ENCODE measurements at places on chromosomes 12 and 14.
A peak's percentile ranks its signal among the peaks of the same experiment; 100 is the strongest.

DNA sequence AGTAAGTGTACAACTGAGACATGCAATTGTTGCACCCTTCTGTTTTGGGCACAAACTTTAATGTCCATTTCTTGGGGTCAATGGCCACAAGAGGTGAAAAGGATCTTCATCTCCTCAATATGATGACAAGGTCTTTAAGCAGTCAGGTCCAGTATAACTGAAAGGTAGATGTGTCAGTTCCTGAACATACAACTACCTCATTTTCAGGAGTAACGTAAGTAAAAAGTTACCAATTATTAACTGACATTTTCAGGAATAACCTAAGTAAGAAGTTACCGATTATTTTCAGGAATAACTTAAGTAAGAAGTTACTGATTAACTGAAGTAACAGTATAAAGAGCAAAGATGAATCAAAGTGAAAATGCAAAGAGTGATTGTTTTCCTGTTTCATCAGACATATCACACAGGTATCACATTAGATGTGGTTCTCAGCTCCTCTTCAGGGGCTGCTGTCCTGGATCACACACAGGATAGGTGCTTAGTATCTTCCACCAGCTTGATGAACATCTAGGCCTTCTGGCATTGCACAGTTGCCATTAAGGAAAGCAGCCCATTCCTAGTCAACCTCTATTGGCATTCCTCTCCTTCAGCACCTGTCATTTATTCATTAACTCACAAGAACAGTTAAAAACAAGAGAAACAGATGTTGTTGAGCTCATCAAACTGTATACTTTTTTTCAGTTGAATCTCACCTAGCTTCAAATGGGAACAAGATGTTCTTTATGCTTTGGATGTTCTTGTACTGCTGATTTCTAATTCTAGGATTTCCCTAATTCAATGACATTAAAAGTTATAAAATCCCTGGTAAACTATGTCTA lies 200.0 kb downstream of the FOXG1 start:
- no peak for DNase-seq

GRCh38 chr12:103519632-103520031 lies 23.9 kb upstream of the C12orf42 start:
- no peak for DNase-seq

DNA sequence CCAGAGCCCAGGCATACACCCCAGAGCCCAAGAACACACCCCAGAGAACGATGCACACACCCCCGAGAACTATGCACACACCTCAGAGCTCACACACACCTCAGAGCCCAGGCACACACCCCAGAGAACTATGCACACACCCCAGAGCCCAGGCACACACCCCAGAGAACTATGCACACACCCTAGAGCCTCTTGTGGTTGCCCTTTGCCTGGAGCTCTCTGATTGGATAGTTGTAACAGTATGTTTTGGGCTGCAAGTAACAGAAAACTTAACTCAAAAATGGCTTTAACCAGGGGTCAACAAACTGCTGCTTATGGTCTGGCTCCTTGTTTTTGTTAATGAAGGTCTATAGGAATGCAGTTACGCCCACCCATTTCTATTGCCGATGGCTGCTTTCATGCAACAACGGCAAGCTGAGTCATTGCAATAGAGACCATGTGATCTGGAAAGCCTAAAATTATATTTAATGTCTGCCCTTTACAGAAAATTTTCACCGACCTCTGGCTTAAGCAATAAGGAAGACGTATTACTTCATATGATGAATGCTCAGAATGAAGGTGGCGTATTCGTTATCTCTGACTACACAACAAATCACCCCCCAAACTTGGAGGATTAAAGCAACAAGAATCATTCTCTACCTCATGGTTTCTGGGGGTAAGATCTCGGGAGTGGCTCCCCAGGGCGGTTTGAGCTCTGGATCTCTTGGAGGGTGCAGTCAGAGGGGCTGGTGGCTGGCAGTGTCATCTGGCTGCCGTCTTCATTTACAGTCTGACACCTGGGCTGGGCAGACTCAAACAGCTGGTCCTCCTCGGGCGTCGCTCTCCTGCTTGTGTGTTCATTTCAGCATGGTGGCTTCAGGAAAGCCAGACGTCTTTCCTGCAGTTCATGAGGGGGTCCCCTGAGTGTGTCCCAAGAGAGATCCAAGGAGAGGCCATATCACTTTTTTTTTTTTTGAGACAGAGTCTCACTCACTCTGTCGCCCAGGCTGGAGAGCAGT lies 66.3 kb upstream of the NCOR2 start:
- DNase-seq = no peak

DNA sequence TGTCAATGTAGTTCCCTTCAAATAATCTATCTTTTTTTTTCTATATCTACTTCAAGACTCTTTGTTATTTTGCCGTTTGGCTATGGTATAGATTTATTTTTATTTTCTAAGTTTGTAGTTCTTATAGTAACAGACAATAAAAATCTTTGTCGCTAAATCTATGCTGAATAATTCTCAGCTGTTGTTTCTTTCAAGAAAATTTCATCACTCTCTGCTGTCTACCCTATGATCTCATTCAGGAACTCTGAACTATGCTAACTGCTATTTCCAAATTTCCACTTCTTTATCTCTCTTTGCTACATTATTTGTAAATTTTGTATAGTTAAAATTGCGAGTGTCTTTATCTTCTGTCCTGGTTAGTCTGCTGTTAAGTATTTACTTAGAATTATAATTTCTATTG lies 353.6 kb downstream of the LRFN5 start:
- DNase-seq = no peak

- DNase-seq = peak; percentile 62
These were observed 8.7 kb upstream of the WDR89 start for GRCh38 chr14:63650256-63650952.

GRCh38 chr12:89492883-89493282 lies 31.7 kb downstream of the GALNT4 start:
- DNase-seq = no peak

DNA sequence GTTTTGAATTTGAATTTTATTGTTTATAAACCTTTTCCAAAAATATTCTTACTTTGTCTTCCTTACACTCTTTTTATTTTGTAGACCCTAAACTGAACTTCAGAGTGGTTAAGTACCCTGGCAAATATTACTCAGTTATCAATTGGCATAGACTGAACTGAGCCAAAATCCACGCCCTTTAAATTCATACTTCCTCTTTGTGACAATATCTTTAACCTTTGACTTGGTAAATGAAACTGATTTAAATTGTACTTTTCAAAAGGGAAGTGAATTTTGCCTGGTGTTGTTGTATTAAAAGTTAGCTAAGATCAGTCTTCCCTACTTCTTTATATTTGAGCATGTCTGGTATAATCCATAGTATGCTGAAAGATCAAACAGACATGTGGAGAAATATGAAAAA lies 184.3 kb upstream of the USP15 start:
- no peak for DNase-seq
